Upper lobe of left lung (tissue), 6 donors: ENCODE measurements at places on chromosomes 4 and X. TPM values are rescaled to one million over a fixed set of nuclear protein-coding genes. Genes with fewer than 3 reads are reported as not detected.

- no peak for DNase-seq
These were observed 87.4 kb upstream of the KCTD8 start for GRCh38 chr4:44535981-44536380.

GRCh38 chrX:9369802-9370291 lies 95.0 kb upstream of the TBL1X start:
- DNase-seq, result no peak

C4orf50 gene
- 0.09 TPM for total RNA-seq

- no peak for DNase-seq
These were observed 950.9 kb upstream of the NDST4 start for GRCh38 chr4:116064331-116064730.

GRCh38 chrX:6660567-6661264 lies 125.8 kb upstream of the VCX3A start:
- DNase-seq, result no peak

DNA sequence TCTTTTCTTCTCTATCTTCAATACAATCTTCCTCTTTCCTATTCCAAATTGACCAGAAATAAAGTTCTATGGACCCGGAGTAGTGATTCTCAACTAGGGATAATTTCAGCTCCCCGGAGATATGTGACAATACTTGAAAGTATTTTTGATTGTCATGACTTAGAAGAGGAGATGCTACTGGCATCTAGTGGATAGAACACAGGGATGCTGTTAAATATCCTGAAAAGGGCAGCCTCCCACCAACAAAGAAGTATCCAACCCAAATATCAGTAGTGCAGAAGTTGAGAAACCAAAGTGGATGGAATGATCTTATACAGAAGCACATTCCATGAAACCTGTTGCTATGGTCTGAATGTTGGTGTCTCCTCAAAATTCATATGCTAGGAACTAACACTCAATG lies 65.7 kb upstream of the NDST3 start:
- no peak for DNase-seq

DNA sequence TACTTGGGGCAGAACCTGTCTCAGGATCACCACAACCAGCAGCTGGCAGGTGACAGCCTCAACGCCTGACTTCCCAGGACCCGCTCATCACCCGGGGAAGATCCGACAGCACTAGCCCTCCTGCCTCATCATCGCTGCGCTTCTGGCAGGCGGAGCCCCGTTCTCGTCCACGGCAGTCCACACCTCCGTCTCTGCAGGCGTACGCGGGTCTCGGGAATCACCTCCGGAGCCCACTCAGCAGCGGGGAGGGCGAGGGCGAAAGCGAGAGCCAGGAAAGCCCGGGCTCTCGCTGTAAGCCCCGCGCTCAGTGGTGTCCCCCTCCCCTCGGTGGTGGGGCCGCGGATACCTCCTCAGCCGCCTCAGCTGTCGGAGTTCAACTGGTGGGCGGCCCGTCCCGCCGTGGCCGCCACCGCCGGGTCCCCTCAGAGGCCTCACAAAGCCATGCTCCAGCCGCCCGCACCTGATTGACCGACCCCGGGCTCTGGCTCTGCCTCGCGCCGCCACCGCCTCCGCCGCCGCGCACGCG lies 518 bp upstream of the CNKSR2 start:
- DNase-seq, result no peak

DNA sequence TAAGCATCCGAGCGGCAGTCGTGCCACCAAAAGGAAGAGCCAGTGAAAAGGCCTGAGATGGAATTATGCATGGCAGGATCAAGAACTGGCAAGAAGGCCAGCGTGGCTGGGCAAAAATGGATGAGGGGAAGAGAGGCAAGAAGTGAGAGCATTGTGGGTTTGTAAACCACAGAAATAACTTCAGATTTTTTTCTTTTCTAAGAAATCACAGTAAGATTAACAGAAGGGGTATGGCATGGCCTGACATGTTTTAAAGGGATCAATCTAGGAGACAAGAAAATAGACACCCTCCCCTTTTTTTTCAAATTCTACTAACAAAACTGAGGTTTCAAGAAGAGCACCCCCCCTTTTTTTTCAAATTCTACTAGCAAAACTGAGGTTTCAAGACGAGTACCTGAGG lies 82.5 kb downstream of the BMP3 start:
- DNase-seq, result no peak

GRCh38 chr4:122163767-122164166 lies 11.6 kb downstream of the BLTP1 start:
- DNase-seq, result no peak

DNA sequence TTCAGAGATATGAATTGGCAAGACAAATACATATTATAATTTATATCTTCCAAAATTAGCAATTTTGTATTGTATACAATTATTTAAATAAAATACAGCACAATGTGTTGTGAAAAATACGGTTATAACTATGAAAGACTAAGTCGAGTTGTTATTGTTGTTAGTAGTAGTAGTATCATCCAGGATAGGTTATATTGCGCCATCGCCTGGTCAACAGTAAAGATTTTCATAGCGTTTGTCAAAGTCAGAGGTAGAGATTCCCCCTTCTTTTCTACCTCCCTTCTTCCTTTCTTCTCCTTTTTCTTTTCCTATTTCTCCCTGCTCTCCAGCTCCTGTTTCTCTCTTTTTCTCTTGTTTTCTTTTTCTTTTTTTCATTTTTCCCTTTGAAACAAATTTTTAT lies 499.1 kb upstream of the EPHA5 start:
- DNase-seq, result no peak

DNA sequence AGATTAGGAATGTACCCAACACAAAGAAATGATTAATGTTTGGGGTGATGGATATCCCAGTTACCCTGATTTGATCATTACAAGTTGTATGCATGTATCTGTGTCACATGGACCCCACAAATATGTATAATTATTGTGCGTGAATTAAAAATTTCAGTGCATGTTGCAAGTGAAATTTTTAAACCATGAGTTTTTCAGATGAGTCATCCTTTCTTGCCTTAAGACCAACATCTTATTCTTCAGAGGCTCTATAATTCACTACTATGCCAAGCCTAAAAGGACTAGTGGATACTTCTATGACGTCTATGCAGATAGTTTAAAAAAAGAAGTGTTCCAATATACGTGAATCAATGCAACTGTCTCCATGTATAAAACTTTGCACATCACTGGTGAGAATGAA lies 113.0 kb upstream of the SH3RF1 start:
- DNase-seq, result no peak

MTNR1A gene
- not detected for total RNA-seq
